ENCODE measurements at places on chromosomes 3 and 15. TPM values are rescaled to one million over a fixed set of nuclear protein-coding genes. Genes with fewer than 3 reads are reported as not detected.

SEMA3F gene
- polyA plus RNA-seq, result not detected

ZNF592 gene
- polyA plus RNA-seq, result 13.5 TPM

DNAJA4 gene
- 7.8 TPM for polyA plus RNA-seq

GLT8D1 gene
- 68.8 TPM for polyA plus RNA-seq

GOLGA8O gene
- polyA plus RNA-seq, result not detected

CFAP20DC gene
- 0.07 TPM for polyA plus RNA-seq

ZNF501 gene
- polyA plus RNA-seq, result 2.1 TPM

C3orf85 gene
- not detected for polyA plus RNA-seq

CCR4 gene
- polyA plus RNA-seq, result 34.7 TPM

SLC51A gene
- not detected for polyA plus RNA-seq

CHDH gene
- not detected for polyA plus RNA-seq

RTP3 gene
- polyA plus RNA-seq, result not detected

CXCR6 gene
- polyA plus RNA-seq, result 13.6 TPM

BTLA gene
- polyA plus RNA-seq, result 18.6 TPM

- no peak for DNase-seq
These were observed 431.1 kb downstream of the MFSD1 start for GRCh38 chr3:159232966-159233365.

- DNase-seq, result no peak
These were observed 29.7 kb downstream of the CRYGS start for GRCh38 chr3:186514296-186515002.

DNA sequence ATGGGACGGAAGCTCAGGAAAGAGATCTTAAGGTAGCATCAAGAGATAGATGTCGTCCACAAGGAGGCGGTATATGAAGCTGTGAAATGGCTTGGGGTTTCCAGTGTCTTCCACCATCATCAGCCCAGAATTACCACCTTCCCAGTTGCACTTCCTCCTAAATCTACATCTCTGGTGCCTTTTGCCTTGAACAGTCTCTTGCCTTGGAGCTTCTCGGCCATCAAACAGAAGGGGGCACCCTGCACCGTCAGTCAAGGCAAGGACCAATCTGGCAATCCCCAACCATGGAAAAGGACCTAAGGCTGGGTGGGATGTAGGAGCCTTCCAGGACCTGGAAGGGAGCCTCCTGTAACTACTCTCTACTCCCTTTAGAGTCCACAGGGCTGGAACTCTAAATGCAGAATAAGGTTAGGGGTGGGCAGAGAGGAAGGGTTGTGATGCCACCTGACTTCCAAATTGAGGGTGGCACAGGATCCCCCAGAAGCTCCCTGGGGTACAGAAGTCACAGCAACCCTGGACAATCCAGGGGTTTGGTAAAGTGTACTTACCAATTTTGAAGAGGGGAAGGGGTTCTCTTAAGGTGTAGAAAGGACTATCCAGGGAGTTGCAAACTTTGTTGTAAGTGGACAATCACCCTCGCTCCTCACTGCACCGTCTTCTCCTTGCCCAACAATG is 1.0 kb upstream of the RYR3 start:
- no peak for DNase-seq

- no peak for DNase-seq
These were observed 35.6 kb downstream of the NSUN3 start for GRCh38 chr3:94098452-94098851.

DNA sequence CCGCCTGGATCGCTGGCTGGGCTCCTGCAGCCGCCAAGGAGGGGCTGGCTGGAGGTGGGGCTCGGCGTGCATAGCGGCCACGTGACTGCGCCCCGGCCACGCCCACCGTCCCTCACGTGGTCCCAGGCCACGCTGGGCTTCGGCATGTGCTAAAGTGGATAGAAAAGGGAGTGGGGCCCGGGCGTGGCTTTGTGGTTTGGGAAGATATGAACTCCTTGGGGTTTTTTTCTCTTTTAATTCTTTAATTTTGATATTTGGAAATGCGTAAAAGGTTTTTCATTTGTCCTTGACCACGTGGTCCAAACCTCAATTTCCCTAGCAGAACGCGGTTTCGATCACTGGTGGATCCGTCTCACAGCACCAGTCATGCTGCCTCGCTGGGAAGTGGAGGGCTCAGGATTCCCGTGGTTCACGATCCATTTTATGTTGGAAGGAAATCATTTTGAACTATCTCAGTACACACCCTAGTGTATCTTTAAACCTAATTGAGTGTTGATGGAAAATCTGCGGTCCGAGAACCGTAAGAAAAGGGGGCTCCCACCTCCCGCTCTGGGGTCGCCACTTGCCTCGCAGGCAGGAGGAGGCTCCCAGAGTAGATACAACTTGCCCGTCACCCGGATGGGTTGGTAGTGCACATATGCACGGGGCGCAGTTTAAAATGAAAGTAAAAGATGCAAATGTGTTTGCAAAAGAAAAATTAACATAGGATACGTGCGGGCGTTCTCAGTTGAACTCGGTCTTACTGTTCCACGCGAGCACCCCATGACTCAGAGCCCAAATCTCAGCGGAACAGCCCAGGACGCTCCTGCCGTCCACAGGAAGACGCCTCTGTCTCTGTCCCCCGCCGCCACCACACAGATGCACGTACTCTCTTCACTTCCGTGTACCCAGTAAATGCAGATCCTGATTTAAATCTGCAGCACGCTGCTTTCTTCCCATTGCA is 141.9 kb downstream of the PGPEP1L start:
- DNase-seq, result peak; percentile 72

DNA sequence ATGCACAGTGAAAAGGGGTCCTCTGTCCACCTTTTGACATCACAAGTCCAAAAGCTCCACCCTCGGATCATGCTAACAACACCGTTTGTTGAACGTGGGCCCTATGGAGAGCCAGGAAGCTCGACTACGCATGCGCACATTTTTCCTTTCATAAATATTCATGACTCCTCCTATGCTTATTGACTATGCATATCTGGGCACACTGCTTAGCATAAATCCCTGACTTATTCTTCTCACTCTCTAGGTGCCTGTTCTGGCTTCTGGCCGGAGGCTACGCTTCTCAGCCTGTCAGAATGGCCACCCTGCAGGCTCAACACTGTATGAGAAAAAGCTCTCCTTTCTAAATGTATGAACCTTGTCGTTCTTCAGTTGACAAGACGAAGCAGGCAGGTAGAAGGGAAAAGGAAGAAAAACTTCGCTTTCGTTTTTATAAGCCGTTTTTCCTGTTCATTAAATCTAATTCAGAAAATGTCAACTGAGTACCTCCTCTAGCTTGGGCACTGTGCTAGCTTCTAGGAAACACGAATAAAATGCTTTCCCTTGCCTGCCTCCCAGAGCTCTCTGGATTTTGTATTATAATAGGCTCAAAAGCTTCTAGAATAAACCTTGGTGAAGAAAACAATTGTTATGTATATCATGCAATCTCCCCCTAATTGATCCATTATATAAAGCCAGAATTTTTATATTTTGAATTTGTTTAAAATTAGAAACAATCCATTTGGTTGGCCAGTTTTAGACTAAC is 207.7 kb downstream of the ATP10A start:
- DNase-seq, result no peak

- DNase-seq, result no peak
These were observed 61.8 kb downstream of the SLC9A9 start for GRCh38 chr3:143786219-143787191.

DNA sequence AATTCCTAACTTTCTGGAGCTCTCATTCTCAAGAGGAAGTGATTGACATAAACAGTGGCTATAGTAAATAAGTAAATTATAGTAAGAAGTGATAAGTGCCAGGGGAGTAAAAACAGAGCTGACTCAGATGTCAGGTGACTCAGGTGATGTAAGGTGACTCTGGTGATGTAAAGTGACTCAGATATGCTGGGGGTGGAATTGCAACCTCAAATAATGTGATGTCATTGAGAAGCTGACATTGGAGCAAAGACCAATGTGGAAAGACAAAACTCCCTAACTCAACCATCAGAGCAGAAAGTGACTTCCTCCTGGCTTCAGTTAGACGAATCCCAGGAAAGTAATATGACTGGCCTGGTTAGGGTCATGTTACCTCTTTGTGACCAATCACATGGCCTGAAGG is 144.2 kb upstream of the SNTN start:
- no peak for DNase-seq

DNA sequence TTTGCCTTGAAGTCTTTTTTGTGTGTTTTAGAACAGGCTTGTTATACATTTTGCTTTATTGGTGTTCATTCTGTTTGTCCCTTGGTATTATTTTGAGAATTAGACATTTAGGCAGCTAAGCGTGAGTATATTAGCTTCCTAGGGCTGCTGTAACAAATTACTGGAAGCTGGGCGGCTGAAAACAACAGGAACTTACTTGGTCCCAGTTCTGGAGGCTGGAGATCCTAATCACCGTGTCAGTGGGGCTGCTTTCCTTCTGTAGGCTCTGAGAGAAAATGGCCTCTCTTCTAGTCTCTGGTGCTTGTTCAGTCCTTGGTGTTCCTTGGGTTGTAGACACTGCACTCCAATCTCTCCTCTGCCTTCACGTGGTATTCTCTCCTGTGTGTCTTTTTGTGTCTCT is 142.3 kb downstream of the KLHL25 start:
- no peak for DNase-seq

DNA sequence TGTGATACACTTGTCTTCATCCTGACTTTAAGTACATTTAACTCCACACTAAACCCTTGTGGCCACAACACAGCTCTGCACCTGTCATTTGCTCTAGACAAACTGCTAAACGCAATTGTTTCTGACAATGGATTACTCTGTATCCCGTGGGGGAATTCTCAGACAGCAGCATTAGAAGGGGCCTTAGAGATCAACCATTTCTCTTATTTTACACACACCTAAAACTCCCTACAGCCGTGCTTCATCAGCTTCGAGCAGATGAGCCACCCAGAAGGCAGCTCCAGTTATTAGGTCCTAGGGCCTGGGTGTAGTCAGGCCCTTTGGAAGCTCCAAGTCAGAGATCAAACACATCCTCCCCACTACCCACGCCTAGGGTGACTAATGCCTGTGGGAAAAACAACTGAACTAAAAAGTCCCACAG is 1.3 kb upstream of the IL12A start:
- DNase-seq, result no peak

GRCh38 chr15:43991206-43991605 is 164.4 kb downstream of the WDR76 start:
- DNase-seq, result no peak

- DNase-seq, result no peak
These were observed 61.0 kb downstream of the SEMA6D start for GRCh38 chr15:47778263-47778770.

- no peak for DNase-seq
These were observed 95.5 kb downstream of the TFDP2 start for GRCh38 chr3:142053835-142054234.

DNA sequence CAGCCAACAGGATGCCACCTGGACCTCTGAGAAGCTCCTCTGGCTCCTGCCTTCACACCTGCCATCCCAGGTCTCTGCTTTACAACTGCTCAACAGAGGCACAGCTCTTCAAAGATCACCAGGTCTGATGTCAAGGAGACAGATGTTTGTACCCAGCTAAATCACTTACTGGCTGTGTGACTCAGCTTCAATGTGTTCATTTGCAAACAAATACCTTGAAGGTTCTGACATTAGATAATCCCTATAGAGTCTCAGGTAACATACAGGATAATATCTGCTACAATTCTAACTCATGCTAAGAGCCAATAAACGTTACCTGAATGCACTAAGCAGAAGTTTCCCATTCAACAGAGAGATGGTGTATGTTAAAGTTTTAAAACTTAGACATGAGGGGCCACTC is 163.4 kb upstream of the IGF1R start:
- DNase-seq, result no peak

DNA sequence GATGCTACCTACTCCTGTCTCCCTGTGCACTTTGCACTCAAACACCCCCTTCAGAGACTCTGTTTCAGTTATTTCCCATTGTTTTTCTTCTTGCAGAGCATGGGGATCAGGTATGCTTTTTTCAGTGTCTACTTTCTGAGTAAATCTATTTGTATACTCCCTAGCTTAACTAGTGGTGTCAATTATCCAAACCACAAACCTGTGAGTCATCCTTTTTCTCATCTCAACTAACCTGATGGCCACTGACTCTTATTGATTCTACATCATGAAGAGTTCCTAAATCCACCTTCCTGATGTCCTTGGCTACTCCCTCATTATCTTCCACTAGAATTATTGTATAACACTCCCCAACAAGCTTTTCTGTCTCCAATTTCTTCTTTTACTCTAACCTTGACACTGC is 68.0 kb downstream of the DIPK2A start:
- no peak for DNase-seq

GRCh38 chr3:138638641-138639040 is 30.1 kb downstream of the FAIM start:
- DNase-seq, result no peak

DNA sequence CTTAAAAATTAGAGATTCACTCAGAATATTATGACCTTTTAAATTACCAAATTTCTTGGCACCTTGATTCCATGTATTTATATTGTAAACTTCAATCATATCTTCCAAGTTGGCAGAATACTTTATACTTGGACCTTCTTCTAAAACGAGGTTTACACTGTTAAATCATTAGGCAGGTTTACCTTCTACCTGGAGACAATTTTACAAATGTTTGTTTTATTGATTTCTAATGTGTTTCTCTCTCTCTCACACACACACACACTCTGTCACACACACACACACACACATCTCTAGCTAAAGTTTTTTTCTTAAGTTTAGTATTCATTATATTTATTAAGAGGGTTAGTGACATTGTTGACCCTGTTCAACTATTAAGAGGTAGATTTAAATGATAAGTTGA is 1155.6 kb downstream of the NSUN3 start:
- DNase-seq, result no peak

DNA sequence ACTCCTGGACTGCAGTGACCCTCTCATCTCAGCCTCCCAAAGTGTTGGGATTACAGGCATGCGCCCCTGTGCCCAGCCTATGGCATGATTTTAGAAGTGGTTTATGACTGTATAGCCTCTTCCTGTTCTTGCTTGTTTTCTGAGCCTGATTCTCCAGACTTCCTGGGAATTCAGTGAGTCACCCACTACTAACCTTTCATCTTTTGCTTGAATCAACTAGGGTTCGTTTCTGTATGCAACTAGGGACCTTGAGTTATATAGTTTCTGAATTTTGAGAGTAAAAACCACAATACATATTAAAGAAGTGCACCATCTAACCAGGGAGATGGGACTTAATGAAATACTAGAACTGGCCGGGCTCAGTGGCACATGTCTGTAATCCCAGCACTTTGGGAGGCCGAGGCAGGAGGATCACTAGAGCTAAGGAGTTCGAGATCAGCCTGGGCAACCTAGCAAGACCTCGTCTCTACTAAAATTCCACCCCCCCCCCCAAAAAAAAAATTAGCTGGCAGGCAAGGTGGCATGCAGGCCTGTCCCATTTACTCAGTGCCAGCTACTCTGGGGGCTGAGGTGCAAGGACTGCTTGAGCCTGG is 76.0 kb downstream of the ZNF609 start:
- no peak for DNase-seq

- peak; percentile 59 for DNase-seq
These were observed 26.4 kb upstream of the MYZAP start for GRCh38 chr15:57565311-57565710.

Measured in CD4-positive, alpha-beta memory T cell (primary cell).